ENCODE measurements at places on chromosomes 2 and 18.

- no peak for DNase-seq
These were observed 49.8 kb downstream of the ADI1 start for GRCh38 chr2:3469486-3469885.

- DNase-seq = no peak
These were observed 193.8 kb downstream of the ANKRD30B start for GRCh38 chr18:14941792-14942191.

DNA sequence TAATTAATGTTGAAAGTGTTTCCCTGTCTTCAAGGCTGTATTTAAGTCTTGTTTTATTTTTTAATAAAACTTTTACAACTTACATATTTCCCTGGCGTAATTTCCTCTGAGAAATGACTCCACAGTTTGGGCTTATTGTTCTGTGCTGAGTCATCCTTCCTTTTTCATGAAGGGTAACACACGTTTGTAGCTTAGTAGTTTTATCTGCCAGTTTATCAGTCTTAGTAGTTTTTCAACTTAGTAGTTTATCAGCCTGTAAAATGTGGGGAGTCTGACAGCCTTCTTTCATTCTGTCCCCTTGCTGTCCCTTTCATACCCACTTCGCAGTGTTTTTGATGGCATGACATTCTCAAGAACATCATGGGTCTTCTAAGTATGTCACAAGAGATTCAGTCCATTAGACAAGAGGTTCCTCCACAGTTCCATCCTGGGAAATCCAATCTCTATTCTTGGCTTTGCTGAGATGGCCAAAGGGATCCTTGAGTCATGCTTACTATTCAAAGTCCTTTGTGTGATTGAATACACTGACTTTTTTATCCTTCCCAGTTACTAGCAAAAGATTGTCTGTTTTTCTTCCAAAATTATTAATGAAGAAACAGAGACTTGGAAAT, 60.0 kb upstream of the SGPP2 start:
- DNase-seq = no peak

DNA sequence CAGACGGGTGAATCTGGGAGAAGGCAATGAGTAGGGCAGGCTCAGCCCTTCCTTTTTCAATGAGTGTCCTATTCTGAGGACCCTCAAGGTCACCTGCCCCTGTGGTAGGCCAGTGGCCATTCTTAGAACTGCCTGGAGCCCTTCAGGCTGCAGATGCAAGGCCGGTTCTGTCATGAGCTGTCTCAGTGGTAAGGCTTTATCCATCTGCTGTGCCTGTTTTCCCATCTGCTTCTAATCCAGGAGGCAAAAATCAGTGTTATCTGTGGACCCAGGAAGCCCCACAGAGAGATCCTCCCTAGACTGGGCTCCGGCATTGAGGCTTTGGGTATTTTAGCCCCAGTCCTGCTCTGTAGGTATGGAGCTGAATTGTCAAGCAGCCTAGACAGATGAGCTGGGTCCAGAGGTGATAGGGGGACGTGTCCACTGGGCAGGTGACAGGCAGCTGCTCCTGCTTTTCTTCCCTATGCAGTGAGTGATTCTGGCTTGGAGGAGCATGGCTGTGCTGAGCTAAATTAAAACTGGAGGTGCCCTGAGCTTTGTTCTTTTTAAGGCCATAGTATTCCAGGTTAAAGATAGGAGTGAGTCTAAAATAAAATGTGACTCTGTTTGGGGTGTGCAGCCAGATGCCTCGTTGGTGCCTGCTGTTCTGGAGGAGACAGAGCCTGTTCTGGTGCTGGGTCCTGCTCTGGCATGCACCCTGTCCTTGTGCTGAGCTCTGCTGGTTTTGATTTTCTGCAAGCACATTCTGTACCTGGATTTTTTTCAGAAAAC, 92.5 kb downstream of the FHOD3 start:
- no peak for DNase-seq

DNA sequence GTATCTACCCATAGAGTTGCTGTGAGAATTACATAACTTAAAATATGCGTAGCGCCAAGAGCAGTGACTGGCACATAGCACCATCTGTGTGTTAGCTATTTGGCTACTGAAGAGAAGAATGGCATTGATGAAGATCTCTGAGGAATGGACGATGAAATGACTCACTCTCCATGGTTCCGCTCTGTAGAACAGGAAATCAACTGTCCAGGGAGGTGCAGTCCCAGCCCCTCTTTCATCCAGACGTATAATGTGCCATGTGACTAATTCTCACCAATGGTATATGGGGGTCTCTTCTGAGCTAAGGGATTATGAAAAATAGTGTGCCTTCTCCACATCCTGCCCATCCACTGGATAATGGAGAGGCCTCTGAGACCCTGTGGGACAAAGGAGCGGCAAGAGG, 254.8 kb downstream of the CYP26B1 start:
- no peak for DNase-seq

- no peak for DNase-seq
These were observed 163.5 kb upstream of the FBXO11 start for GRCh38 chr2:48069769-48070168.
